ENCODE measurements at places on chromosomes 1 and 21.

DNA sequence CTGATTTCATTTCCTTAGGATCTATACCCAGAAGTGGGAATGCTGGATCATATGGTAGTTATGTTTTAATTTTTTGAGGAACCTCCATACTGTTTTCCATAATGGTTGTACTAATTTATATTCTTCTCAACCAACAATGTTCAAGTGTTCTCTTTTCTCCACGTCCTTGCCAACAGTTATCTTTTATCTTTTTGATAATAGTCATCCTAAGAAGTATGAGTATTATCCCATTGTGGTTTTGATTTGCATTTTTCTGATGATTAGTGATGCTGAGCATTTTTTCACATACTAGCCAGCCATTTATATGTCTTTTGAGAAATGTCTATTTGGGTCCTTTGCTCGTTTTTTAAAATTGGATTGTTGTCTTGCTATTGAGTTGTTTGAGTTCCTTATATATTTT, 38.5 kb downstream of the ABCD3 start:
- DNase-seq: no peak

- no peak for DNase-seq
Measured at GRCh38 chr1:19055701-19056100, 99.2 kb upstream of the IFFO2 start.

DNA sequence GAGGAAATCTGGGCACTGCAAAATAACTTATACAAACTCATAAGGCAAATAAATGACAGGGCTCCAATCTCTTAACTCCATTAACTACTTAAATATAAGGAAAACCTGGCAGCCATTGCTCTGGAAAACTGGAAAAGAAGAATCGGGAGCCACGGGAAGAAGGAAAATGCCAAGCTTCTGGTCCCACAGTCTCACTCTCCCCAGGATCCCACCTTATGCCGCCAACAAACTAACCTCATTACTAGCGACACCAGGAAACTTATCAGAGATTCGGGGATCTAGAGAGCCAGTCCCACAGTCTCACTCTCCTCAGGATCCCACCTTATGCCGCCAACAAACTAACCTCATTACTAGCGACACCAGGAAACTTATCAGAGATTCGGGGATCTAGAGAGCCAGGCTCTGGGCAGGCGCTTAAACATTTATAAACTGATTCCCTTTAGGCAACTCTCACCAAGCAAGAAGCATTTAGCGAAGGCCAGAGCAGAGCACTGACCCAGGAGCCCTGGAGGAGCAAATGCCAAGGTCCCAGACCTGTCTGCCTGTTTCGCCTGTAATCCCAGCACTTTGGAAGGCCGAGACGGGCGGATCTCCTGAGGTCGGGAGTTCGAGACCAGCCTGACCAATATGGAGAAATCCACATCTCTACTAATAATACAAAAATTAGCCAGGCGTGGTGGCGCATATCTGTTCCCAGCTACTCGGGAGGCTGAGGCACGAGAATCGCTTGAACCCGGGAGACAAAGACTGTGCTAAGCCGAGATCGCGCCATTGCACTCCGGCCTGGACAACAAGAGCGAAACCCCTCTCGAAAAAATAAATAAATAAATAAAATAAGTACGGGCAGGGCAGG, 720 bp downstream of the PSMB2 start:
- no peak for DNase-seq

GRCh38 chr21:41737651-41738324, 29.1 kb downstream of the RIPK4 start:
- no peak for DNase-seq

GRCh38 chr1:39676948-39677548, 5.1 kb upstream of the NT5C1A start:
- no peak for DNase-seq
